ENCODE measurements at places on chromosomes 2 and 18.
A peak's percentile ranks its signal among the peaks of the same experiment; 100 is the strongest.

DNA sequence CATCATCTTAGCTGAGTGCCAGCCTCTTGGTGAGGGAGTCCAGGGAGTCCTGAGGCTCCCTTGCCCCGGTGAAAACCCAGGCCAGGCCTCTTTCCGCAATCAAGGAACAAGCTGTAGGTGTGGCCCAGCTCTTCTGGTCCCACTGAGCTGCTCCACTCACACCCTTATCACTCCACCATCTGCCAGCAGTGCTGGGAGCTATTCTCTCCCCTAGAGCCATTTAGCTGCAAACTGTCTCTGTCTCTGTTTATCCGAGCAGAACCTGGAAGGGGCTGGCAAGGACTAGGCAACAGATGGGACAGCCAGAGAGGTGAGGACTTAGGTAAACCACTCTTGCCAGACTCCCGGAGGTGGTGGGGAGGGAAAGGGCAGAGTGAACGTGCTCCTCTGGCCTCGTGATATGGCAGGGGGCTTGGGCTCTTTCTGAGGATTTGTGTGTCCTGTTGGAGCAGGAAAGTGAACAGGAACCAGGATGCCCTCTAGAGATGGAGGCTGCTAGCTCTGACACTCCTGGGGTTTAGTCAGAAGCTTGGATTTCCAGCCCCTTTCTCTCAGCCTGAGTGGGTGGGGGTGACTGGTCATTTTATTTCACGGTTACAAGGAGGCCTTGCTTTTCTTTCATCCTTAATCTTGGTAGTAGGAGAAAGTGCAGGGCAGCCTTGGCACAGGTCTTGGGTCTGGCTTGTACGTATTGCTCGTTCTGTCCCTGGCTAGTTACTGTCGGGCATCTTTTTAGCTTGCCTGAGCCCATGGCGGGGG, 19.6 kb downstream of the B3GNT2 start:
- peak; percentile 65 for DNase-seq

GRCh38 chr2:210617318-210617717, 60.9 kb downstream of the CPS1 start:
- no peak for DNase-seq

DNA sequence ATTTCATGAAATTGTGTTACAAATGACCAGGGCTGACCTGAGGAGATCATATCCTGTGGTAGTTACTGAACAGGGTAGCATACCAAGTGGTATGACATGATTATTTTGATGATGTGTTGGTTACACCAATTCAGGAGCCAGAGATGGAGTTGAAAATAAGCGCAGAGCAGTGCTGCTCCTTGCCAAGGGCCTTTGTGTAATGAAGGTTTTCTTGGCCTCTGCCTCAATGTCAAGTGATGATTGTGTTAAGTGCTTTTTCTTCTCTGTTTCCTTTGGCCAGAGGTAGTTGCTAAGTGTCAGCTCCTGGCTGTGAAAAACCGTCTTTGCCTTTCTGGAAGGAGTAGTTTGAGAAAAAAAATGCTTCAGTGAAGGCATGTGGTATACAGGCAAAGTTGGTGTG, 131.2 kb downstream of the CERS6 start:
- DNase-seq: no peak

- DNase-seq: no peak
These were observed 381.4 kb downstream of the CCDC85A start for GRCh38 chr2:56565143-56565542.

GRCh38 chr18:36101943-36102342, 27.2 kb downstream of the SLC39A6 start:
- no peak for DNase-seq

GRCh38 chr2:28185891-28186290, 206.8 kb upstream of the FOSL2 start:
- DNase-seq: no peak

- DNase-seq: no peak
These were observed 1.9 kb downstream of the CNGA3 start for GRCh38 chr2:98348066-98348561.

- DNase-seq: no peak
These were observed 101.4 kb downstream of the MYO5B start for GRCh38 chr18:50093366-50094064.

GRCh38 chr18:24315170-24315569, 82.5 kb downstream of the OSBPL1A start:
- no peak for DNase-seq

DNA sequence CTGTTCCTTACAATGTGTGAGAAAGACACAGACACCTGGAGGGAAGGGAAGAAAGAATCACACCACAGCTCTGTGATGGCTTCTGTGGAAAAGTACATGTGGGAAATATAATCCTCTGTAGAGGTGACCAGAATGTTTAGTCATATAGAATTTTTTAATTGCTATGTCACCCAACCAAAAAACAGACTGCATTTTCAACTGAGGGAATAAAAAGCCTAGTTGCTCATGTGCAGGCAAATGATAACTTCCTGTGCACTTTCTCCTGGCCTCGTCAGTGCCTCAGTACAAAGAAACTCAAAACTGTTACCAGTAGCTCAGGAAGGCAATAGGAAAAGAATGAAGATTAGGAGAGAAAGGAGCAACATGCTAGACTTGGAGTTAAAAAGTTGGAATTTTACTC, 326.8 kb downstream of the OSR1 start:
- DNase-seq: no peak

- no peak for DNase-seq
These were observed 4.0 kb downstream of the LPIN1 start for GRCh38 chr2:11750422-11750821.

- DNase-seq: no peak
These were observed 606 bp upstream of the TOGARAM2 start for GRCh38 chr2:28980368-28981015.

DNA sequence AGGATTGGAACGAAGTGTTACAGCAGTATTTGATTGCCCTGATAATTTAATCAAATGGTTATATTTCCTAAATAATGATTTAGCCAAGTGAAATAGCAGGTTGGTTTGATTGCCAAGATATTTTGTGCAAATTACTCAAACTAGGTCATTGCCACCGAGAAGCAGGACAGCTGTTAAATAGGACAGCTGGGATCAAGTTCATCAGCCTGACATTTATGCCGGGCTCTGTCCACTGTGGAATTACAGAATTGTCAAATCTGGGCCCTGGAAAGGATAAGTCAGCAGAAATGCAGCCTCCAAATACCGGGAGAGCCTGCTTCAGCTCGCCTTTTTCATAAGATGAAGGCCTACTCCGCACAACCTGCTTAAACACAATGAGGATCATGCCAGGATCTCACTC, 73.9 kb upstream of the RPL31 start:
- DNase-seq: no peak

DNA sequence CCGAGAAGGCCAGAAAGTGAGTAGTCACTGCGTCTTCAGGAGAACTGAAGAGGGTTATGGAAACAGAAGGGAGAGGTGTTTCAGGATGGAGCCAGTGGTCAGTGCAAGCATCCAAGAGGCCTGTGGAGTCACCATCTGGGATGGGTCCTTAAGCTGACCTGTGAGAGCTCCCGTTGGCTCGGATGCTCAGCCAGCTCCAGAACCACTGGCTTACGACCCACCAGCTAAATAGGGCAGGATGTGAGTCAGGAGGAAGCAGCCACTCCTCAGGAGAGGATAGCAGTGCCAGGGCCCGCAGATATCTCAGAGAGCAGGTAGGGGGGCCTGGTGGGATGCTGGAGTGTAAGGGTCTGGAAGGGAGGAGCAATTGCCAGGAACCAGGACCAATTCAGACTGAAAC, 63.1 kb upstream of the B3GNT7 start:
- no peak for DNase-seq

DNA sequence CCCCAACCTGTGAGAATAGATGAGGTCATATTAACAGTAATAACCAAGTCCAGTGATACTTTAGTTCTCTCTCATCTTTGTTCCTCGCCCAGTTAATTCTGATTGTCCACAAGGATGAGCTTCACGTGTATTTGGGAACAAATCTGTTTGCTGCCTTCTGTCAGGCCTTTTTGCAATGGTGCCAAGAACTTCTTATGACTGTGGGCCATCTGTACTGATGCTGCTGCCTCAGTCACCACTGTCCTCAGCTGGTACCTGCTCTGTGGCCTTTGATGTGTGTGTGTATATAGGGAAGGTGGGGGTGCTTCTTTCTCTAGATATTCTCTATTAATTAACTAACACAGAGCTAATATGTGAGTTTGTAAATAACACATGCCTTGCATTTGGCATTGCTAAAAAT, 392.9 kb downstream of the TGIF1 start:
- no peak for DNase-seq
